H7 (cell line): ENCODE measurements at places on chromosomes 5 and 9. TPM values are rescaled to one million over a fixed set of nuclear protein-coding genes. Genes with fewer than 3 reads are reported as not detected.

DNA sequence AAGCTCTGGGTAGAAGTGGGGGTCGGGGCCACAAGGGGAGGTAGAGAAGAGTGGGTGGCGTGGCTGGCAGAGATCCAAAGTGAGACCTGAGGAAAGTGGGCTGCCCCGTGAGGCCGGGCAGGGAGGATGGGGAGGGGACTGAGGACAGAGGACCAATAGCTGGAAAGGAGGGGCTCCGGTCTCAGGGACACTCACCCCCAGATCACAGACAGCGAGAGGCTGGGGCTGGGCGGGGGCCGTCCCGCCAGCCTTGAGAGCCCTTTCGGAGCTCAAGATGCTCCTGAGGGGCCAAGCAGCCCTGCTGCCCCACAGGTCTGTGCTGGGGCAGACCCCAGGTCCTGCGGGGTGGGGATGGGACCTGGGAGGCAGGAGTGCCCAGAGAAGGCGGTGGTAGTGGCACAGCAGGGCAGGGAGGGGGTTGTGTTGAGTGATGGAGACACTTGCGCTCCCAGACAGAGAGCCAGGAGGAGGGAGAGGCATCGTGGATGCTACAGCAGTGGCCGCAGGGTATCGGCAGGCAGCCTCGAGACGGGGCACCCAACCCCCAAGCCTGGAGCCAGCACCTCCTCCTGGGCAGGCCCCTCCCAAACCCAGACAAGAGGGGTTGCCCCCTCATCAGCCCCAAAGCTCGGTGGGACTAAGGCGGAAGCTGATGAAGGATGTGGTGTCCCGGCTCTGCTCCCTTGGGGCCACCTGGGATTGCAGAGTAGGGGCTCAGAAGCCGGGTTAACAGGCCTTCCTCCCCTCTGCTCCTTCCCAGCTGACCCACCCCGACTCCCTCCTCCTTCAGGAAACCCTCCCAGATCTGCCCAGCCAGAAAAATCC is 3.4 kb downstream of the SARDH start:
- peak; percentile 86 for DNase-seq

DNA sequence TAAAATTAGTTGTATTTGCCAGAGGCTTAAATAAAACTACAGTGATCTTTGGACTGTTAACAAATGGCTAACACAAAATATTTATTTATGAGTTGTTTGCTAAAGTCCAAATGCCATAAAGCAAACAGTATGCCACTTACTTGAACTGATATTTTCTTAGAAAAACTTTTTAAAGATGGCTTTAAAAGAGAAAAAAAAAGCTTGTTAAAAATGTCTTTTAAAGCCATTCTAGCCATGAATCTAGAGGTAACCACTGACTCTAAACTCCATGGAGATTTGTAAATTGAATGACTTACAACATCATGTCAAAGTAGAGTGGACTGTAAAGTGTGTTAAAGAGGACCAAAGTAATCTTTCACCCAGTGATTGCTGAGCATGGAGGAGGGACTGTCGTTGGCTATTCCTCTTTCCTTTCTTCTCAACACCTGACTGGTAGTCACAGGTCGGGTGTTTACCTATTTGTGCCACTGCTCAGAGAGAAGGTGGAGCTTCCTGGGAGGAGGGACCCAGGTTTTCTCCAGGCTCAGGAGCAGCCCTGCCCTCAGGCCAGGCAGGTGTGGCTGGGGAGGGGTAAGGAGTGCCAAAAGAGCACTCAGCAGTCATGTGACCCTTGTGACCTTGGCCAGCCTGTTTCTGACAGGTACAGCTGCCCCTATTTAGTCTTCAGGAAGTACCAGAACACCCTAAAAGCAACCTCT is 69.1 kb upstream of the TJP2 start:
- peak; percentile 79 for DNase-seq

DNA sequence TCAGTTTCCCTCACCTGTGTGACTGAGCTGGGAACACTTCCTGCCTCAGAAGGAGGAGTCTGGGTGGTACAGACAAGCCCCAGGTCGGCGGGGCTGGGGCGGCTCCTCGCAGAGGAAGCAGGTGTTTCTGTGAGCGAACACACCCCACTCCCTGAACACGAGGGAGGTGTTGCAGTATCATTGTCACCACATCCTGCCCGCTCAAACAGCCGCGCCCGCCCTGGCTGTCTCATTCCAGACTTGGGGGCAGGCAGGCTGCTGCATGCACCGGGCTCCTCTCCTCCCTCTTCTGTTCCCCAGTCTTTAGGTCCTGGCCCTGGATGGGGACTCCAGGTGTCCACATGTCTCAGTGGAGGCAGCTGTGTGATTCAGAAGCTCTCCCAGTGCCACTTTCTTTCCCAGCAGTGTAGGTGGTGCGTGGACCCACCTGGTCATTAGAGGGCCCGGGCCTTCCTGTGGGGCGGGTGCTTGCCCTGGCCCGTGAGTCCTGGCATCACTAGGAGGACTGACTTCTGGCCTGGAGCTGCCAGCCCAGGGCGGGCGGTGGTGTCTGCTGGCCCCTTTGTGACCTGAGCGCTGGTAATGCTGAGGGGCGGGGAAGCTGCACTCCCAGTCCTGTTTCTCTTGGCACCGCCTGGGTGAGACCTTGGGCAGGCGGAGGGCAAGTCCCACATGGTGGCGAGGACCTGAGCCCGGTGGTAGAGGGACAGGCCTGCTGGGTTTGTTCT is 18.3 kb upstream of the PHYHD1 start:
- DNase-seq: no peak

DNA sequence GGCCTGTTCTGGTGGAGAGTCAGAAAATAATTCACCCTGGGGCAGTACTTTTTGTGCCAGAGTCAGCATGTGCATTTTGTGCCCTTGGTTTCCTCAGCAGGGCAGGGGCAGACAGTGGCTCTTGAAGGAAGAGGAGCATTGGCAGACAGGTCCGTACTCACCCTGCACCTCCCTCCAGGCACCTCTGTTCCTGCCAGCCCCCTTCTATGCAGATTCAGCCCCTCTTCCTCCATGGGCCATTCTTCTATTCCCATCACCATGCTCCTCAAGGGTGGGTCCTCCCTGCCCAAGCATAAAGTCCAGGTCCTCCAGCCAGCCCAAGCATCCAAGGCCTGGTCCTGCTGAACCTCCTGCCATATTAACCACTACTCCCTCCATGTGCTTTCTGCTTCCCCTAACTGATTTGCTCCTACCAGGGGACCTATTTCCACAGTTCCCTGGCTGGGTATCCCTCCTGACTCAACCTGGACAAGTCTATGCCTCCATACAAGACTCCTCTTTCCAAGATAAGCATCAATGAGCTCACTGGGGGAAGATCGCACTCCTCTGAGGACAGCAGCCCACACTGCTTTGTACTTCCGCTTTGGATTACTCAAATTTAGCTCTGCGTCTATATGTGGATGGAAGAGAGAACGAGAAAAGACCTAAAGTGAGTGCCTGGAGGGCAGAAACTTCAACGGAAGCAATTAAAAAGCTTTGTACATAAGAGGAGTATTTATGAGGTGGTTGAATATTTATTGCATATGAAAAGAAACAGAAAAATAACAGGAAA is 9.3 kb upstream of the ACSL6 start:
- DNase-seq: peak; percentile 6

DNA sequence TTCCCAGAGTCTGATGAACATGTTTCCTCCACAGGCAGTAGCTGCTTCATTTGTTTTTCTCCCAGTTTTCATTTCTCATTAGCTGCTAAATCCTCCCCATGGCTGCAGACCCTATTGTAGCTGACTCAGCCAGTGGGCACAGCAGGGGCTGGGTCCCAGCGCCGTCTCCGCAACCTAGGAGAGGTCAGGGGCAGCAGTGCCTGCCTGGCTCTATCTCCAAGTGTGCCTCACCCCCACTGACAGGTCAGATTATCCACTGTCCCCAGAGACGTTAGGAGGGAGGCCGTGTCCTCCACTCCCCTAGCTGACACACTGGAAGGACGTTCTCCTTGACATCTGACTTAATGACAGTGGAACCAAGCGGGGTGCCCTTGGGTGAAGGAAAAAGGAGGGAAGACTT is 31.1 kb downstream of the KCNIP1 start:
- DNase-seq: no peak

- no peak for DNase-seq
Observed at GRCh38 chr9:131593936-131594665, 48.8 kb downstream of the PRRT1B start.

DNA sequence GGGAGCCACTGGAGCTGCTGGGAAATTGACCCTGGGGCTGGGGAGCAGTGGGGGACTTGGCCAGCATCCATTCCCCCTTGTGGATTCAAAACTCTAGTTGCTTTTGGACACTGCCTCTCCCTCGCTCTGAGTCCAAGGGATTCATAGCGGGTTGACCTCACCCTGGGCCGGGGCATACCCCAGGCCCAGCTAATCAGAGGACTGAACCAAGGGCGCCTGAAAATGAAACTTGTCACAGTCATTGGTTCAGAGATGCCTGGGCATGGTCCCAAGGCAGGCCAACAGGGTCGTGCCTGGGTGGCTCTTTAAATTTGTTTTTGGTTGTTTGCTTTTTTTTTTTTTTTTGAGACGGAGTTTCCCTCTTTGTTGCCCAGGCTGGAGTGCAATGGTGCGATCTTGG is 22.6 kb downstream of the STK10 start:
- no peak for DNase-seq

- DNase-seq: no peak
Observed at GRCh38 chr5:78419396-78419795, 59.0 kb downstream of the SCAMP1 start.

GRCh38 chr5:103929338-103930013 is 366.9 kb upstream of the NUDT12 start:
- no peak for DNase-seq

DNA sequence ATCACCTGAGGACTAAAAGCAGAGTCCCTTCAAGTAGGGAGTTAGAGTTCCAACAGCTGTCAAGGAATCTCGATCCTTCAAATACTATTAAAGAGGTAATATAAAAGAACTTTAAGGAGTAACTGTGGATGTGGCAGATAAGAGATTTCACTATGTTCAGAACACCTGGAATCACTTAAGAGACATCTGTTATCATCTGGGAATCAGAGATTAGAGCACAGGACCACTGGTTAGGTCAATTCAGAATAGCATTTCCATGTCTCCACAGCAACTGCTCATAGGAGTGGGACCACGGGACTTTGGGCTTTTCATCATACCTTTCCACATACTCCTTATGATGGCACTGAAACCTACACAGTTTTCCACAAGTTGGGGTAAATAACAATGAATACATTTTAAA is 216.6 kb downstream of the DENND1A start:
- no peak for DNase-seq

DNA sequence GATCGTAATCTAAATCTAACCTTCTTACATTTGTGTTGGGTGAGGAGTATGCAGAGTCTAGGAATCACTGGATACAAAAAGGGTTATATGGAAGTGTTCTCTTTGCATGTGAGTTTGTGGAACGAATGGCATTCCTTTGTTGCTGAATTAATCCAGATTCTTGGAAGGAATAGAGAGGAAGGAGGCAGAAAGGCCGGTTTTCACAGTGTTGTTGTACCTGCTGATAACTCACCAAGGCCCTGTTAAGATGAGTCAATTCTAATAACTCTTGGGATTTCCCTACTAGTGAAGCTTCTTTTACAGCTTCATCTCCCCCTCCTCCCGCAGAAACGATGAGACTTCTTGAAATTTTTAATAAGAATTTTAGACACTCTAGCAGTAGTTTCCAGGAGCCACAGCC is 84.0 kb downstream of the ZSWIM6 start:
- DNase-seq: no peak

DNA sequence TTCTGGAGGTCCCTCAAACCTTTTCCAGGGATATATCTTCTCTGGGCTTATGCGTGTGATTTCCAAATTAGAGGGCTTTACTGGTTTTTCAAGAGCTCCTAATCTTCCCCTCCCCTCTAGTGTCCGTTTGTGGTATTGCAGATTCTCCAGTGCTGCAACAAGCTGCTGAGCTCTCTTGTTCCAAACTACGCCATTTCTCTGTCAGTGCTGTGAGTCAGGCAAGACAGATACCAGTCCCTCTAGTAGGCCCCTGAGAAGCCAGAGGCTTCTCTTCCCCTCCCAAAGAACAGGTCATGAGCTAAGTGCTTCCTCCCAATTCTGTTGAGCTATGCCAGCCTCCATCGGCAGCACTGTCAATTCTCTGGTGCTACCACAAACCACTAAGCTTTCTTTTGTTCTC is 149.5 kb downstream of the FANCC start:
- peak; percentile 64 for DNase-seq

- no peak for DNase-seq
Observed at GRCh38 chr5:81779125-81779915, 28.4 kb upstream of the SSBP2 start.

GRCh38 chr5:89546657-89547056 is 663.7 kb upstream of the MEF2C start:
- no peak for DNase-seq

GRCh38 chr9:23571414-23572104 is 254.5 kb downstream of the ELAVL2 start:
- DNase-seq: peak; percentile 9

The SNAPC4 gene
- 13.3 and 14.0 TPM in 2 replicates for total RNA-seq

The PCDHB9 gene
- total RNA-seq: not detected in 2 replicates

The CBY3 gene
- 0.44 TPM in 1 of 2 replicates, not detected in the other for total RNA-seq

The KCNT1 gene
- total RNA-seq: 0.10 TPM in 1 of 2 replicates, not detected in the other

The PPP6C gene
- total RNA-seq: 34.7 and 36.7 TPM in 2 replicates

The SLC46A2 gene
- total RNA-seq: not detected in 2 replicates

The RASEF gene
- 1.2 TPM in 2 replicates for total RNA-seq

The OR1J2 gene
- total RNA-seq: not detected in 2 replicates

The SAXO1 gene
- total RNA-seq: 0.21 and 0.48 TPM in 2 replicates
